Cardiac ventricle fibroblast (primary cell): ENCODE measurements at places on chromosomes 3 and 15. TPM values are rescaled to one million over a fixed set of nuclear protein-coding genes. Genes with fewer than 3 reads are reported as not detected.

C3orf20 gene
- total RNA-seq, result not detected in 2 replicates

PRTG gene
- 0.87 and 2.9 TPM in 2 replicates for total RNA-seq

USP4 gene
- 13.8 and 16.8 TPM in 2 replicates for total RNA-seq

ZNF774 gene
- 0.19 and 0.34 TPM in 2 replicates for total RNA-seq

XIRP1 gene
- total RNA-seq, result not detected in 2 replicates

CBLB gene
- 19.0 and 25.4 TPM in 2 replicates for total RNA-seq

APOD gene
- total RNA-seq, result 67.7 and 93.3 TPM in 2 replicates

PP2D1 gene
- total RNA-seq, result not detected in 2 replicates

OR5K2 gene
- total RNA-seq, result not detected in 2 replicates

ROPN1 gene
- total RNA-seq, result not detected in 2 replicates

IL5RA gene
- not detected in 2 replicates for total RNA-seq

MYH15 gene
- 0.10 TPM in 1 of 2 replicates, not detected in the other for total RNA-seq

PLA2G4D gene
- total RNA-seq, result not detected in 2 replicates

IL17RC gene
- 64.5 and 67.8 TPM in 2 replicates for total RNA-seq

CDHR4 gene
- total RNA-seq, result not detected in 2 replicates

ZNF860 gene
- 0.05 and 0.31 TPM in 2 replicates for total RNA-seq

FOXL2NB gene
- total RNA-seq, result not detected in 2 replicates

SEMA7A gene
- total RNA-seq, result 3.2 and 4.4 TPM in 2 replicates

EIF4A2 gene
- 251 and 455 TPM in 2 replicates for total RNA-seq

GOLGA6A gene
- total RNA-seq, result not detected in 2 replicates

FOXP1 gene
- 24.0 and 34.9 TPM in 2 replicates for total RNA-seq

RYR3 gene
- 0.06 and 0.10 TPM in 2 replicates for total RNA-seq

ADAMTS7 gene
- 12.6 and 13.6 TPM in 2 replicates for total RNA-seq

RARB gene
- total RNA-seq, result 2.2 and 2.7 TPM in 2 replicates

UBP1 gene
- 29.5 and 33.4 TPM in 2 replicates for total RNA-seq

ZNF592 gene
- total RNA-seq, result 11.8 and 13.0 TPM in 2 replicates

C15orf40 gene
- 8.7 and 14.8 TPM in 2 replicates for total RNA-seq

MLF1 gene
- total RNA-seq, result 4.4 and 4.5 TPM in 2 replicates

SIDT1 gene
- total RNA-seq, result not detected in 2 replicates

DUOXA2 gene
- not detected in 2 replicates for total RNA-seq

KLF13 gene
- 40.1 and 40.7 TPM in 2 replicates for total RNA-seq

SERPINI2 gene
- total RNA-seq, result not detected in 2 replicates

SHC4 gene
- 0.64 and 1.1 TPM in 2 replicates for total RNA-seq

RHOV gene
- not detected in 2 replicates for total RNA-seq

DNAH12 gene
- total RNA-seq, result 0.06 and 0.20 TPM in 2 replicates

SPSB4 gene
- not detected in 2 replicates for total RNA-seq

CDAN1 gene
- 9.3 and 10.9 TPM in 2 replicates for total RNA-seq

MESP2 gene
- 0.98 and 1.3 TPM in 2 replicates for total RNA-seq

OSTN gene
- total RNA-seq, result not detected in 2 replicates
